ENCODE measurements at places on chromosomes 7 and 10.

DNA sequence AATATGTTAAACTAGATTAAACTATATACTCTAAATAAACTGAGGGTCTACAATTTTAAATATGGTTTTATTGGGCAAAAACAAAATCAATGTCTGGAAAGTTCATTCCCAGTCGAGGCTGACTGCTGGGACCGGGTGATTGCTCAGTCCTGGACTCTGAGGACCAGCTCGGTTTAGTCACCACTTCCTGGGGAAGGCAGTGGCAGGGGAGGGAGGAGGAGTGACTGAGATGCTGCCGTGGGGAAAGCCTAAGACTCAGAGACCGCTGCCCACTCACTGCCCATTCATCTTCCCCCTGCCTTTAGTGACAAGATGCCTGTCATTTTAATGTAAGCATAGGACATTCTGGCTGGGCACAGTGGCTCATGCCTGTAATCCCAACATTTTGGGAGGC, 29.0 kb downstream of the ATOH7 start:
- DNase-seq, result no peak

GRCh38 chr10:60777696-60778213, 523 bp upstream of the CDK1 start:
- DNase-seq, result no peak

DNA sequence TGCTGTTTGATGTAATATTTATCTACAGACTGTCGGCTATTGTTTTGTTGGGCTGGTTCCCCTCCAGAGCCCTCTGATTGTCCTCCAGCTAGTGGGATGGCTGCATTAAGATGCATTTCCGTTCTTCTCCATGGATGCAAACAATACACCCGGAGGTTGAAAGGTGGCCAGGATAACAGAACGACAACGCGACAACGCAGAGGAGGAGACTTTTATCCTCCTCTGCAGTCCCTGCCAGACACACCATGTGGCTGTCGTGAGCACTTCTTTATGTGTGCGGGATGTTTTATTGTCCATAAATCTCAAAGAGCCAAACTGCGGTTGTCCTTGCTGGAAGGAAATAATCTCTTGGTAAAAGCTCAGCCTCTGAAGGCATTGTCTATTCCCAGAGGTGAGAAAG, 39.1 kb upstream of the TCERG1L start:
- no peak for DNase-seq

- DNase-seq, result no peak
These were observed 4.9 kb downstream of the C10orf143 start for GRCh38 chr10:130105724-130106123.

DNA sequence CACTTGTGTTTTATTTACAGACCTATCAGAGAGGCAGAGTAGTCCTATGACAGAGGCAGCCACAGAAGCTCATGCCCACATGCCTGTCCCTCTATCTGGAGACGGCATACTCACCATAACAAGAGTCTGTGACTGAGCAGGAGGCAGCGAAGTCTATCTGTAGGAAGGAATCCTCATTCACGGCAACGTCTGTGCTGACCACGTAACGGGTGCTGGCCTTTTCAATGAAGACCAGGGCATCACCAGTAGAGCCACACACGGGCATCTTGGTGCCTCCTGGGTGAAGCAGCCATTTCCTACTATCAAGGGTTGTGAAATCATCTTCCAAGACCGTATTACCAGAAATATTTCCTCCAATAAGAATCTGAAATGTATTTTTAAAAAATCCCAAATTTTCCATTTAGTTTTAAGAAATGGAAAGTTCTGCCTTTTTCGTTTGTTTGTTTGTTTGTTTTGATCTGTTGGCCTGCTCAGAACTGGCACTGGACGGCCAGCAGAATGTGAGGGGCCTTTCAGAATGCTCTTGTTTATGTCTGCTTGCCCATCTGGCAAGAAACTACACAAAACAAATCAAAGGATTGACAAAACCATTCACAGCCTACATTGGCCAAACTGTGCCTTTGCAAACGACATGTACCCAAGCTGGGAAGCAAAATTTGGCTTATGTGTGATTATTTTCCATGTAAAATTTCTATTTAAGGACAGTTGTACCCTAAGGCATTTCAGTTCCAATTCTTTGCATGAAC, 93.1 kb upstream of the SLC26A5 start:
- no peak for DNase-seq

GRCh38 chr7:102433219-102434038, at the start of gene ORAI2:
Gene ORAI2 (plus strand): TSS chr7:102433575. CDS start chr7:102438957, 5,382 bp downstream.
- peak; percentile 84 for DNase-seq

All from stimulated activated CD4-positive, alpha-beta T cell treated with anti-CD3 and anti-CD28 coated beads, Interleukin-2, amount 100 ng/mL, for 4 hours (primary cell).